Right ventricle myocardium inferior (tissue), 1 donor: ENCODE measurements at places on chromosomes 3 and 15.

- no peak for DNase-seq
These were observed 164.3 kb downstream of the STT3B start for GRCh38 chr3:31696815-31697548.

GRCh38 chr15:57284535-57284934 is 91.8 kb upstream of the CGNL1 start:
- no peak for DNase-seq

- no peak for DNase-seq
These were observed 74.1 kb upstream of the POMGNT2 start for GRCh38 chr3:43180027-43180426.

DNA sequence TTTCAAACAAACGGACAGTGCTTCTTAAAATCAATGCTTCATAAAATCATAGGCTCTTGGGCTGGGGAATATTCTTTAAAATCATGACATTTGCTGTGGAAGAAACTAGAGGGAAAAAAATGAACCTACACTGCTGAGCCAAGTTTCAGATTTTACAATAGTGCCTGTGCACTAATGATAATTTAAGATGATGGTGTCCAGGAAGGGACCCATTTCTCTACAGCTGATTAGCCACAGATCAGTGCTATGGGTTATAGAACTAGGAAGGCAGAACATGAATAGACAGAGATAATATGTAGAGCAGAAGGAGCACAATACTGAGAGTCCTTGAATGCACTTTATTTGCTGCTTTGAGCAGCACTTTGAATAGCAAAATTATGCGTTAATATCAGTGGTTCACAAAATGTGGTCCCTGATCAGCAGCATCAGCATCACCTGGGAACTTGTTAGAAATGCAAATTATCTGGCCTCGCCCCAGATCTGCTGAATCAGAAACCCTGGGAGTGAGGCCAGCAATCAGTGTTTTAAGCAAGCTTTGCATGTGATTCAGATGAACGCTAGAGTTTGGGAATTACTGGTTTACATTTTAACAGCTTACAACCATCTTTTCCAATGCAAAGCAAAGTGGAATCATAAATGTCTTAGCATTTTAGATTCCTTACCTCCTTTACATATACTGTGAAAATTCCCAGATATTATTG is 135.8 kb upstream of the ANKRD28 start:
- no peak for DNase-seq

- no peak for DNase-seq
These were observed 3.5 kb upstream of the TM4SF18 start for GRCh38 chr3:149336925-149337324.

DNA sequence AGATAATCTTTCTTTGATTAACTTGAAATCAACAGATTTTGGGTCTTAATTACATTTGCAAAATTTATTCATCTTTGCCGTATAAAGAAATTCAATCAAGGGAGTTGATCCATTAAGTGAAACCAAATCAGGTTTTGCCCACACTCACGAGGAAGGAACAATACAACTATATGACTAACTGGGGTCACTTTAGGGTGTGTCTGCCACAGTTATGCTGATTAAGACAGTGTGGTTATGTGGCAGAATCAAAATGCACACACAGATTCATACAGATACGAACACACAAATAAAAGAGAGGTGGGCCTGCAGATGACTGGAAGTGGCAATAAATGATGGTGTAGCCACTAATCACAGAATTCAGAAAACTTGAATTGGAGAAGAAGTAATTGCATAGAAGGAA is 543.5 kb downstream of the GABRG3 start:
- DNase-seq, result no peak

GRCh38 chr3:181932039-181932438 is 220.3 kb downstream of the SOX2 start:
- no peak for DNase-seq

- DNase-seq, result no peak
These were observed 32.9 kb downstream of the B3GALNT1 start for GRCh38 chr3:161072211-161072621.

DNA sequence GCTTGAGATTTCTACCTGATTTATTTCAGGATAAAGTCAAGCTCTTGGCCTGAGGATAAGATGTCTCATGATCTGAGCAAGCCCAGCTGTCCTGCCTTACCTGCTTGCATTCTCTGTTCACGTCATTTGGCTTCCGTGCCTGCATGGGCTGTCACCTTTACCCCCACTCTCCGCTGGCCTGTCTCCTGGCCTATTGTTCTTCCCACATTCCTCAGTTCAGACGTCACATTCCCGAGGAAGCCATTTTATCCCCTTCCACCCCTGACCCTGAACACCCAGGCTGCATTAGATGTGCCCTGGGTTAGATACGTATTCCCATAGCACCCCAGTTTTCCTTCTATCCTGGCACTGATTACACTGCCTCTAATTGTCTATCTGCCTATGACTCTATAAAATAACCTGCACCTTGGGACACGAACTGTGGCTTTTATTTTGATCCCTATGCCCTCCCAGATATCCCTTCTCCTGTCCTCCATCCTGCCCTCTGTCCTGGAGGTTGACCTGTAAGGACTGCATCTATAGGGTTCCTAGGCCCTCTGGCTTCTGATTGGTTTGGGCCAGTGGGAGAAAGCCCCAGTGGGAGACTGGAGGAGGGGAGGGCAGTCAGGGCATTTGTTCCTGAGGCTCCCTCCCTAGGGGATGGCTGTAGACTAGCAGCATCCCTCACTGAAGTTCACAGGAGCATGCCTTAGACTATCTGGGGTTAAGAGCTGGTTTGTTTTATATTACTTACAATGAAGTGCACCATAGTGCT is 19.2 kb upstream of the UBE2Q2 start:
- DNase-seq, result no peak

DNA sequence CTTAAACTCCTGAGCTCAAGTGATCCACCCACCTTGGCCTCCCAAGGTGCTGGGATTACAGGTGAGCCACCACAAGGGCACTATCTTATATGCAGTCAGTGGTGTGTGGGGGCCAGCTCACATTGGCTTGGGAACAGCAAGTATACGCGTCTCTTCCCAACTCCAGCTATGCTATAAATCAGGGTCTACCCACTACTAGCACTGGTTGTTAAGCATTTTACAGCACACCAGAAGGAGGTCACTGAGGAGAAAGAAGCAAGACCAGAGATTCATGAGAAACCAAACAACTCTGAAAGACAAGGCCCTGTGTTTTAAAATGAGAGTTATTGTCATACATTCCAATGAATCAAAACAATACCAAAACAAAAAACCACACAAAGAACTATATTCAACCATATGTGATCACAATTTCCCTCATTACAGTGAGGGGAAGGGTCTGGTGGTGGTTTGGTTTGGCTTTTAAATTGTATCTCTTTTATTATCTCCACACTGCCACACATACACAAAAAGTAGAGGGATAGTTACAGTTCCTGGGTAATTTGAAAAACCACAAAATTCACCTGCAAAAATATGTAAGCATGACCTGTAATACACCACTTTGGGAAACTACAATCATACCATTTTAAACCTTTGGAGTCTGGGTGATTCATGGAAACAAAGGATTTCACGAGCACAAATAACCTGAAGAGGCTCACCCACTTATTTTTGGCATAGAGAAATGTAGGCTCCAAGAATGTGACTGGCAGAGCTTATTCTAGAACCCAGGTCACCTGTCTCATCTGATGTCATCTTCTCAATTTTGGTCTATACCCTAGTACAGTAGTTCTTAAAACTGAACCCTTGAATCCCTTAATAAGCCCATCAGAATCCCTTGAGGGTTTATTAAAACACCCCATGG is 5.2 kb downstream of the MAGI1 start:
- no peak for DNase-seq

DNA sequence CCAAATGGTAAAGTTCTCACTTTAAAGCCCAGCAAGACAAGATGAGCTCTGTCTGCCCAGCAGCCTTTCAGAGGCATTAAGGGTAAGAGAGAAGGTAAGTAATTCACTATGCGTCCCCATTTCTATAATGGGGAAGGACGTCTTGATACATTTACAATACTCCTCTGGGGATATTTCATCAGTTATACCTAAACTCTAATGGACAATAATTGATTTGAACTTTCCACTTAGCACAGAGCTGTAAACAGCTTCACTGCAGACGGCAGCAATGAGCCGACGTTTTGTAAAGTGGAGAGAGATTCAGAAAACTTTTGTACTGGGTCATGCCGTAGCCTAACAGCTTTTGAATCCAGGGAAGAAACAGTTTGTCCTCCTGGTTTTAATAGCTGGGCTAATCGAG is 127.4 kb downstream of the TIGIT start:
- DNase-seq, result no peak

- DNase-seq, result no peak
These were observed 5.5 kb upstream of the CTSH start for GRCh38 chr15:78950343-78950742.

- no peak for DNase-seq
These were observed 29.5 kb upstream of the SMAD3 start for GRCh38 chr15:67035886-67036285.

GRCh38 chr15:60215225-60215963 is 182.4 kb downstream of the ANXA2 start:
- DNase-seq, result no peak

DNA sequence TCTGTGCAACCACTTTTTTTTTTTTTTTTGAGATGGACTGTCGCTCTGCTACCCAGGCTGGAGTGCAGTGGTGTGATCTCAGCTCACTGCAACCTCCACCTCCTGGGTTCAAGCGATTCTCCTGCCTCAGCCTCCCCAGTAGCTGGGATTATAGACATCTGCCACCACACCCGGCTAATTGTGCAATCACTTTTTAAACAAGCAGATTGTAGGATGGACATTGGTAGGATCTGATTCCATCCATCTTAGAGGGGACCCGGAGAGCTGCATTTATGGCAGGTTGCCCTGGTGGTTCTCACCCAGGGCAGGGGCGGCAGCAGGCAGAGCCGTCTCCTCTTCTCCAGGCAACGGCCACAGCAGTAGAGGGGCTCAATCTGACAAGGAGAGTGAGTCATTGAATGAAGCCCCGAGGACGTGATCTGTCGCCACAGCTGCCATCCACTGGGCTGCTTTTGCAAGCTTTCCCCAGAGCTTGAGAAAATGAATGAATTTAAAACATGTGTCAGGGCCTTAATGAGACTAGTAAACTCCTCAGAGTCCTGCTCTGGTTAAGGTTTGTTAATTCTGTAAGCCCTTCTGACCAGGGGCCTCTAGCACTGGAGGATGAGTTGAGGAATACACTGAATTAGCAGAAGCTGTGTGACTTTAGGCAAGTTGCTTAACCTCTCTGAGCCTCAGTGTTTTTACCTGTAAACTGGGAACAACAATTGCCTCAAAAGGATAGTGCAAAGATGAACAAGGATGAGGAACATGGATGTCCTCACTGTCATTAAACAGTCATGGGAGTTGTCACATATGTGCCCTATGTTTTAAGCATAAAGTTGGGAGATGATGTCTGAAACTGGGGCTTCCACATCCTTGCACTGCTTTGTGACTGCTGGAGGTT is 129.1 kb downstream of the ASB7 start:
- DNase-seq, result no peak

DNA sequence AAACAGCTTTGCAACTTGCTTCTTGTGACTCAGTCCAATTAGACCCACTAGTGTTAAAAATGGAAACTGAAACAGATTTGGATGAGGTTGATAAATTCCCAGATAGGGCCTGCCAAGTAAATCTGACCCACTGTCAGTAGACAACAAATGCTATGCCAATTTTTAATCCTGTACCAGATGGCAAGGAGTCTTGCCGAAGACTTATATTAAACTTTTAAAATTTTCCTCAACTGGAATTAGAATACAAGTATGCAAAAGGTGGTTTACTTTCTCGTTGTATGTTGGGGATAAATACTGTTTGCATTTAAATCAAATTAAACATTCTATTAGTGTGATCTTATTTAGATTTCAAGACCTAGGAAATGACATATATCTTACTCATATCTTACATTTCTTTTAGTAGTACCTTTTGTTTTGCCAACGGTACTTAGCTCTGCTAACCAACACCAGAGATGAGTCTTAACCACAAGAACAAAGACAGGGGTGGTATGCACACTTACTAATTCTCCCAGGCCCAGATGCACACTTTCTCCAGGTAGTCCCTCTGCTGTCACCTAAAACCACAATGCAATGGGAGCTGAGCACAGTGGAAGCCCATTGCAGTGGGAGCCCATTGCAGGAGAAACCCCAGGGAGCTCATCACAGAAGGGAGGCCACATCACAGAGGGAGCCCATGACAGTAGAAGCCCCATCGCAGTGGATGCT is 77.8 kb downstream of the WWTR1 start:
- no peak for DNase-seq

- DNase-seq, result peak; percentile 69
These were observed 10.8 kb downstream of the PRICKLE2 start for GRCh38 chr3:64214381-64215018.

DNA sequence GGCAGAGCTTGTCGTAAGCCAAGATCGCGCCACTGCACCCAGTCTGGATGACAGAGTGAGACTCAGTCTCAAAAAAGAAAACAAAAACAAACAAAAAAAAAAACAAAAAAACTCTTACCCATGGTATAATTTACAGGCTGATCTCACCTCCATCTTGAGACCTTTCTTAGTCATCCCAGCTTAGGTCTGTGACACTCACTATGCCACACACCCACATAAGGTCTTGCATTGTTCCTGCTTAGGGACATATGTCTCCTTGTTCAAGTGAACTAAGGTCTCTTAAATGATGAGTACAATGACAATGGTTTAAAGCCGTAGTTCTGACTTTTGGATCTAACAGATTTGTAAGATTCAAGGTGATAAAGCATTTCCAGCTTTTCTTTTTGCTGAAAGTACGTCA is 360.2 kb upstream of the ARHGEF26 start:
- DNase-seq, result no peak

DNA sequence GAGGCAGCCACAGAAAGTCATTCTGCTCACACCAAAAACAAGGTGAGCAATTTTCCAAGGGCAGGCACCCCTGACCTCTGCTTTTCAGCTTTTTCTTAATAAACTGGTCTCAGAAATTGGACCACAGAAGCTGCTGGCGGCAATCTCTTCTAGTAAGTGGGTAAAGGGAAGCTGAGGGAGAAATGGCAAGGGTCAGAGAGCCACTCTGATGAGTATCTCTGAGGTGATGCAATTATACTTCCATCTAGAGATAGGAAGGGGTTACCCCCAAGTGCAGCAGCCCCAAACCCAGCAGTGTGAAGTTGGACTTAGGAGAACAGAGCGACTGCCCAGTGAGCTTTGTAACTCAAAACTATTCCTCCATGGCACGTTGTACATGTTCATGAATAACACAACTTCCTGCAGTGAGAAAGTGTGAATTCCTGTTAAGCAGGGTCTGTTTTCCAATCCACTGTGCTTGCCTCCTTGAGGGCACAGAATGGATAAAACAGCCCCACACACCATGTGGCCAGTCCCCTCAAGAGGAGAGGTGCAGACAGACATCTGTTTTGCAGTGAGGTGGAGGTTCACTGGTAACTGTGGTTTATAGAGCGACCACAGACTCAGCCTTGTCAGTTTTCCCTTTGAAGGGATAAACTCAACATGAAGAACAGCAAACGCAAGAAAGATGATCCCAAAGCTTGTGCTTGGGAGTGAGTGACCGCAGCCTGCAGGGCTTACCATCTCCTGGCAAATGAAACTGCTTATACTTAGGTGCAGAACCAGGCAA is 683.4 kb upstream of the CFAP20DC start:
- no peak for DNase-seq
